NCI-H1436 treated with DMSO at 0.1 percent for 48 hours (cell line): ENCODE measurements at places on chromosomes 2 and 18.

DNA sequence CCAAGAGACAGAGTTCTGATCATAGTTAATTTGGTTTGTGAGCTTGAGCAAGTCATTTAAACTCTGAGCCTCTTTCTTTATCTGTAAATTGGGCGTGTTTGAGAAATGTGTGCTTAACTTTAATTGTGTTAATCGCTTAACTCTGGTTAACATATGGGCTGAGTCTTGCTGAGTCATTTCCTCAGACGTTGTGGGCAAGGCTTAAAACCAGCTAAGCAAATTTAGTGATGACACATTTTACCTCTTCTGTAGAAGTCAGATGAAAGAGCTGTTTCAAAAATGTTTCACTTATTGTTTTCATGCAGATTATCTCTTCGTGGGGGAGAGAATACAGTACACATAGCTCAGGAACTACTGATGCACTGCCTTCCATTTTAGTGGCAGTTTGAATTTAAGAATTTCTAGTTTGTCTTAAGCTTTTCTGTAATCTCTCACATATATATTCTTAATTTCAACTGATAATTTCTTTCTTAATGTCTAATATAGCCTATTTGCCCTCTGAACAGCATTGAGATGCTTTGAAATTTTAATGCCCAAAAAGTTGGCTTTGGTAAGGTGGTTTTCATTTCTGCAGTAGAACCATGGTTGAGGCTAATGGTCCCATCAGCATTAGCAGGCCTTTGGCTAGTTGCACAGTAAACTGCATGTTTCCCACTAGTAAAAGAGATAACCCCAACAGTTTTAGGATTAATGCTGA is 34.9 kb downstream of the RAB10 start:
- DNase-seq = no peak

GRCh38 chr18:76315722-76316230 is 179.3 kb downstream of the ZNF516 start:
- no peak for DNase-seq

GRCh38 chr2:62578803-62579640 is 73.0 kb upstream of the TMEM17 start:
- no peak for DNase-seq

- no peak for DNase-seq
Observed at GRCh38 chr2:208491641-208492040, 85.0 kb downstream of the PTH2R start.

GRCh38 chr2:154130821-154131220 is 259.1 kb downstream of the GALNT13 start:
- no peak for DNase-seq

- DNase-seq = no peak
Observed at GRCh38 chr2:71952572-71953188, 195.0 kb downstream of the CYP26B1 start.

- no peak for DNase-seq
Observed at GRCh38 chr2:12416600-12416999, 300.1 kb upstream of the TRIB2 start.

DNA sequence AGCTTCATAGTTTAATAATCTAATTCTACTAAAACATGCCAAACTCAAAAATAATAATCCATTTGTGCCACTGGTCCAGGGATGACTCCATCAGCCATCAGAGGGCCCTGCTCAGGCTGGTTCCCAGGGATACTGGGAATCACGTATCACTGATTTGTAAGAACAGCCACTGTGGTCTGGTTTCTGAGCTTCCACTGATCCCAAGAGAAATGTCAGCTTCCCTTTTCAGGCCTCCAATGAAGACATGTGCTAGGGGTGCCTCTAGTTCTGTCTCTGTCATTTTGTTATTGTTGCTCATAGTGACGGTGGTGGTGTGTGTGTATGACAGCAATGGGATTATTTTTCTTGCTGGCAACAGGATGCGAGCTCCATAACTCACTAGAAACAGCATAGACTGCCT is 83.2 kb downstream of the CELF4 start:
- no peak for DNase-seq

GRCh38 chr2:137797641-137798040 is 166.6 kb upstream of the HNMT start:
- DNase-seq = no peak

DNA sequence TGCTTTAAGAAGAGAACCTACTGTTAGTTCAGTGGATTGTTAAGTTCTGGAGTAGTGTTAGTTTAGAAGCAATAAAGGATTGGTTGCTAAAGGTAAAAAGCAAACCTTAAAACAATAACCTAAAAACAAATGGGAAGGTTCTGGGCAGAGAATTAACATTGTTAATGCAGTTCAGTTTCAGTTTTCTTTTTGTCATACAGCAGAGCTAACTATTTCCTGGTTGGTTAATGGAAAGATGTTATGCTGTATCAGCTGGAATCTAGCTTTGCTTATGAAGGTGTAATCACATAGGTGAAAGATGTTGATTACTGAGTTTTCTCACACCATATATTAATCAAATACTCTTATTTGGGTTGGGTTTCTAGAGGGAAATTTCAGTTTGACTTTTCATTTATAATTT is 23.8 kb downstream of the SMAD4 start:
- no peak for DNase-seq

GRCh38 chr2:46939626-46940359 is 24.2 kb upstream of the MCFD2 start:
- no peak for DNase-seq

GRCh38 chr2:132366421-132367180 is 50.0 kb upstream of the GPR39 start:
- no peak for DNase-seq

DNA sequence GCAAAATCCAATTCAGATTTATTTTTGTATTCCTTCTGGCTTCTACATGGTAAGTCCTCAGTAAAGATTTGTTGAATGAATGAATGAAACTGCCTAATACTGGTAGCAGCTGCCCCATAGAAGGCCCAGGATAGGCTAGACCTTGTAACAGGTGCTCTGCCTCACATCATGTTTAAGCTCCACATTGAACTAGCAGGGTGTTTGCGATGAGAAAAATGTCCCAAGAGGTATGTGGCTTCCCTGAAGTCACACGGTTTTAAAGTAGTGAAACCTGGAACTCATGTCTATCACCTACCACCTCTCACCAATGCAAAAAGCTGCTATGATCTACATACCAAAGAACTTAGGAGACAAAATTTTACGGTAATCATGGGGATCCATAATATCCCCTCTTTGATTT is 765 bp upstream of the LHCGR start:
- DNase-seq = no peak

DNA sequence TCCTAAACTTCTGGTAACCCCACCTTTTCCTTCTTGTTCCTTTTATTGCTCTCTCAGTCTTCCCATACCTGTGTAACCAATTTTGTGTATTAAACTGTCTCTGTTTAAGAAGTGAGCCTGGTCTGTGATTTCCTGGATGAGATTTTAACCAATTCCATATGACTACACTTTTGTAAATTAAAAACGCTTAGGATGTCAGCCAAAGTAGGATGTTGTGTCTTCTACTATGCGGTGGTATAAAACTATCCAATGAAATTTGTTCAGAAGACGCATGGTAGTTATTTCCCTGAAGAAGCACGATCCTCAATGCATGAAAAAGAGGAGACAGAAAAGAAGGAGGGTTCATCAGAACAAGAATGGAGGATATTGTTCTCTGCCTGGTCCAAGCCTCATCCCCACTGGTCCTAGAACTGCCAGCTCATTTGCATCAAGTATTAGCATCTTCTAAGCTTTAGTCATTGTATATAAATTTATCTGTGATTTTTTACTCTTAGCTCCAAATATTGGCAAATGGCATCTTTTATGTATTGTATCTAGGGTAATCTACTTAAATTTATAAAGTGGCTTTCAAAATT is 127.4 kb downstream of the TGIF1 start:
- DNase-seq = no peak

GRCh38 chr2:175964195-175964594 is 37.9 kb downstream of the LNPK start:
- DNase-seq = no peak

DNA sequence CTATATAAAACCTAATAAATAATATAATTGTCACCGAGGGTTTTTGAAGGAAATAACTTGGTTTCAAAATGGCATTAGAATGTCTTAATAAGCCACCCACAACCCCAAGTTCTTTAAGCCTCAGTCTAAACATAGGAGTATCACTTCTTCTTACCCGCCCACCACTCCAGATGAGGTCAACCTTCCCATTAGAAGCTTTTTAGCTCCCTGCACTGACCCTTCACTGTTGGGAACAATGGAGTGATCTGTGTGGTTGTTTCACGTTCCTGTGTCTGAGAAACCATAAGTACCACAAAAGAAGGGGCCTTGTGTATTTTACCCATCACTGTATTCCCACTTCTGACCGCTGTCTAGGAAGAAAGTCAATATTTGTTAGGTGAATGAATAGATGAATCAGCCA is 326.3 kb upstream of the ZNF521 start:
- no peak for DNase-seq

- DNase-seq = no peak
Observed at GRCh38 chr2:147538088-147538487, 306.7 kb upstream of the ACVR2A start.

- DNase-seq = no peak
Observed at GRCh38 chr2:172241222-172241621, 138.5 kb upstream of the DLX2 start.

- DNase-seq = no peak
Observed at GRCh38 chr18:8643326-8643878, 34.2 kb downstream of the RAB12 start.

GRCh38 chr2:166632616-166633015 is 138.6 kb upstream of the SCN7A start:
- DNase-seq = no peak

- no peak for DNase-seq
Observed at GRCh38 chr2:101151859-101152271, 683 bp upstream of the TBC1D8 start.

DNA sequence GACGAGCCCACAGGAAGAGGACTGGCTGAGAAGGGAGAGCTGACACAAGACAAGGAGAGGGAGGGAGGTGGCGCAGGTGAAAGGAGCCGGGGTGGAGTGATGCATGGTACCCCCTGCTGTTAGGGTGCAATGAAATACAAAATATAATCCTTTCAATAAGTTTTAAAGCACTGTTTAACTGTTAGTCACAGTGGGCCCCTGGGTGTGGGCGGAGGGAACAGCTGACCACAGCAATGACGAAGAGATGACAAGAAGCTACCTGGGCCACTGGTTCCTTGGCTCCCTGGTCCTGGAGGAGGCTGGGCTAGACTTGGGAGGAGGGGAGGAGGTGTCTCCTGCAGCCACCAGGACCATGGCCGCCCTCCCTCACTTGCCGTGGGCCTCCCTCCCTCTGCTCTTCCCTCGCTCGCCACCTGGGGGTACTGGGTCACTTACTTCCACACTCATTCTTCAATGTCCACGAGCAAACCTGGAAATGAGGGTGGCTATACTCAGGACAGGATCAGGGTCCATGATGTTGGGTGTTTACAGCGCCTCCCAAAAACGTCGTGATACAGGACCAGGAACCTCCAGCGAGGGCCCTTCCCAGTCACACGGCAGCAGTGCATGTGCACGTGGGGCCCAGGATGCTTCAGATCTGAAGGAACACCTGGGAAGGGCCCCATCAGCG is 196.1 kb downstream of the ANKRD30B start:
- DNase-seq = no peak

DNA sequence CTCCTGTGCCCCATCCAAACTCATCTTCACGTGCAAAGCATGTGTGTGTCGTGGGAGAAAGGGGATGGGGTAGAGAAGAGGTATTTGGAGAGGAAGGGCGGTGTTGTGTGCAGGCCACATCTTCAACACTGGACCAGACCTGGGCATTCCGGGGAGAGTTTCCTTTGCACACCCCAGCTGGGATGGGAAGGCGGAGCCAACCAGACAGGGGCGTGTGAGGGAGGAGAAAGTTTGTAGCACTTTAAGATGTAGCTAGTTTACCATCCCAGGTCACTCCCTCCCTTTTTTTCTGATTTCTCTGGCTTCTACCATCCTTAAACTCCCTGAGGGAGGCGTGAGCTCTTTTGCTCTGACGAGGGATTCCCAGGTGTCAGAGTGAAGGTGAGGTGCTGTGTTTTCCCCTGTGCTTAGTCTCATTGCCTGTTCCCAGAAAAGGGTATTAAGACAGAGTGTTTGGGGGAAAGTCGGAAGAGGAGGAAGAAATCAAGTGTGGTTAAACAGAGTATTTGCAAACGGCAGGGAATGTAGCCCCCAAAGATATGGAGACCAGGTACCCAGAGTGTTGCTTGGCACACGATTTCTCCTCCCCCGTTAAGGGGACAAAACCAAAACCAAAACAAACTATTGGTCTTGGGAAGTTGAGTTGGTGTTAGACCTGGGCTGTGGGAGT is 1.6 kb downstream of the SETBP1 start:
- DNase-seq = no peak

GRCh38 chr18:5066380-5066977 is 130.6 kb downstream of the AKAIN1 start:
- DNase-seq = no peak

DNA sequence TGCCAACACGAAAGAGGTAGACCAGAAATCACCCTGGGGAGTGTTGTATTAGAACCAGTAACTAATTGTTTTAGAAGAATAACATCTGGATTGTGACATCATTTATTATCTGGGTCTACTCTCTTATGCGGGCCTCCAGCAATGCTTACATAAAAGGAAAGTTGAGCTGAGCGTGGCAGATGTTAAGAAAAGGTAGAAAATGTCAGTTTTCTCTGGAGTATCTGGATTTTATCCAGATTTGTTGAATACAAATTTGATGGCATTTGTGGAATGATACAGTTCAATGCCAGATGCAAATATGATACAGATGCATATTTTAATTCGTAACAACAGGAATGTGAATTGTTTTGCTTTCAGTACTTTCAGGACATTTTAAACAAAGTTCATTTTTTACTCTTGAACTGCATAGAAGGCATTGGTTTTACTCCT is 90.3 kb downstream of the PRPF40A start:
- DNase-seq = no peak

DNA sequence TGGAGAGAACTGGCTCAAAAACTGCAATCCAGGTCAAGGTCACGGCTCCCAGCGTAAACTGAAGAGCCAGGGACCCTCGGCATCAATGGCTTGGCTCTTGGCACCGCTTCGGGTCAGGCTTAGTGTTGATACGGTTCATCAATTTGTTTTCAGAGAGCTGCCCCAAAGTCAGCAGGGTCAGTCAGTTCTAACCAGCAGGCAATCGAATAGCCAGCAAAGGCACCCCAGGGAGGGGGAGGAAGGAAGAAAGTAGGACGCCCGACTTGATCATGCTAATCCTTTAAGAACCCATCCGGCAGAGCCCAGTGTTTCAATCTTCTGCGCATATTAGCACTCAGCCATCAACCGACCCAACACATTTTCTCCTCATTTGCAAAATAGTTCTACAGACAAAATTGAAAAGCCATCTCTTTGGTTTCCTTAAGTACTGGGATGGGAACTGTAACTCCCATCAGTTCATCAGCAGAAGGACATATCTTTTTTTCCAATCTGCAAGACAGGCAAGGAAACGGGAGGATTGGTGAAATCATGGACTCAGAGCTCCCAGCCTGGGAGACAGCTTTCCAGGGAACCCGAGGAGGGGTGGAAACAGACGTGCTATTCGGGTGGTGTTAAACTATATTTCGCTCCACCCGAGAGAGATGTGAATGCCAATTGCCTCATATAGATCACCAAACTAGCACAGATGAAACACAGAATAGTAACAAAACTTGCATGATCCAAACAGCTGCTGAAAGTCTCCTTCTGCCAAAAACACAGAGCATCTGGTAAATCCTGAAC is 40.7 kb upstream of the CABLES1 start:
- DNase-seq = no peak

GRCh38 chr2:55001716-55002115 is 48.5 kb downstream of the RTN4 start:
- DNase-seq = no peak

GRCh38 chr2:68714866-68715265 is 19.7 kb upstream of the ARHGAP25 start:
- DNase-seq = no peak
